ENCODE measurements at places on chromosomes 4 and X. TPM values are rescaled to one million over a fixed set of nuclear protein-coding genes. Genes with fewer than 3 reads are reported as not detected.

GRCh38 chr4:94940520-94940908 lies 182.8 kb downstream of the BMPR1B start:
- DNase-seq = no peak

DKC1 gene
- total RNA-seq = 30.8 TPM

UGT2A1 gene
- not detected for total RNA-seq

GRCh38 chr4:23233596-23233995 lies 540.9 kb downstream of the GBA3 start:
- no peak for DNase-seq

- DNase-seq = peak; percentile 57
Observed at GRCh38 chr4:82718162-82718940, 80.2 kb downstream of the SCD5 start.

TDO2 gene
- total RNA-seq = 1.4 TPM

HPRT1 gene
- 9.4 TPM for total RNA-seq

DNA sequence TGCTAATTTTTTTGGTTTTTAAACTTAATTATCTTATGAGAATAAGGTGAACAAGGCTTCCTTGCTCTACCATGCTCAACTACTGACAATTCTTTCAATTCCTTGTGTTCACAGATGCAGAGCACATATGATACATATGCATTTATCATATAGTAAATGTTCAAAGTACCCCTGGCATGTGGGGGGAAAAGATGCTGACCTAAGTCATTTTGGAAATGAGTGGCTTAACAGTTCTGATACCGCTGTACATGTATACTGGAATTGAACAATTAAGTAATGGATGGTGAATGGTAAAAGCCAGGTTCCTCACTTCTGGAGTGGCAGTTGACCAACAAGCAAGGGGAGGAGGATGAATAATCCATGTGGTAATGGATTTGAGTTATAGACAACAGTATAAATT lies 149.6 kb downstream of the NAF1 start:
- no peak for DNase-seq

DNA sequence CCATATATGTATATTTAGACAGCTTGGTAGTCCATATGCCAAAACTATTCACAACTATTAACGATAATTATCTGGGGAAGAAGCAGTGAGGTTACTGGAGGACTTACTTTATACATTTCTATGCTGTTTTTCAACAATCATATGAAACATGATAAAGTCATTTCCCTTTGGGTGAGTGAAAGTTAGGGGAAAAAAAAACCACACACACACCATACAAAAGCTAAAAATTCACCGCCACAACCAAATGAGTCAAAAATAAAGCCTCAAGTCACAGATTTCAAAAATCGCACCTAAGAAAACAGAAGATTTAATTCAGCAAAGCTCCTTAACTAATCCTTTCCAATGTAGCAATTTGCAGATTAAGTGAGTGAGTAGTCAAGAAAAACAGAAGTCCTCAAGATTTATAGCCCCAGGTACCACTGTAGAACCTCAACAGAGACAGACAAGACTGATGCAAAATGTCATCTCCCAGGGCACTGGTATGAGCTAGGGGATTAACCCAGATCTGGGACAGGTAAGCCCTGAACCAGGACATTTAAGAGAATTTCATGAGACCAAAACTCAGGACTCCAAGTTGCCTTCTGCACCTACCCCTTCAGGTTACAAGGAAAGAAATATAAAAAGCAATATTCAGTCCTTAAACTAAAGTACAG lies 35.1 kb downstream of the SYTL4 start:
- DNase-seq = no peak

GRCh38 chr4:47852136-47852535 lies 14.3 kb upstream of the CORIN start:
- peak; percentile 38 for DNase-seq

- DNase-seq = no peak
Observed at GRCh38 chr4:185120631-185120946, 22.5 kb upstream of the SLC25A4 start.

ABCE1 gene
- 80.7 TPM for total RNA-seq

BOD1L1 gene
- 31.8 TPM for total RNA-seq

PAGE1 gene
- not detected for total RNA-seq

GUCY1A1 gene
- total RNA-seq = 0.29 TPM

TIGD4 gene
- 0.36 TPM for total RNA-seq

GRCh38 chr4:181761156-181761555 lies 482.0 kb upstream of the TENM3 start:
- DNase-seq = peak; percentile 29

DNA sequence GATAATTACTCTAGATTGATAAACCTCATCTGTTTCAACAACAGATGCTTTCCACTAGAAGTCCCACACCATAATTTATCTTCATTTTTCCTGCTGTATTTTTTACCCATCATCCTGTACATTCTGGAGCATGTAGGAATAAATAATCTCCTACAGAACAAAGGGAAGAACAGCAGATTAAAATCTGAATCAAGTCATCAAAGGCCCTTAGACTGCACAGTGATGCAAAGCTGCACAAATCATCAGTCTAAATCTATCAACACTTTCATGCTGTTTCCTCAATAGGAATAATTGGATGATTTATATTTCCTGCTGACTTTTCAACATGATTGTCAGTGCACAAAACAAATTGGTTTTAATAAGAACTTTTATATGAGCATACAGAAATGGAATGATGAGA lies 1143.9 kb downstream of the STIM2 start:
- DNase-seq = no peak

All from osteoblast (primary cell).